ENCODE measurements at places on chromosomes 13 and 19.

- DNase-seq, result no peak
Observed at GRCh38 chr13:80215368-80215767, 125.6 kb downstream of the SPRY2 start.

DNA sequence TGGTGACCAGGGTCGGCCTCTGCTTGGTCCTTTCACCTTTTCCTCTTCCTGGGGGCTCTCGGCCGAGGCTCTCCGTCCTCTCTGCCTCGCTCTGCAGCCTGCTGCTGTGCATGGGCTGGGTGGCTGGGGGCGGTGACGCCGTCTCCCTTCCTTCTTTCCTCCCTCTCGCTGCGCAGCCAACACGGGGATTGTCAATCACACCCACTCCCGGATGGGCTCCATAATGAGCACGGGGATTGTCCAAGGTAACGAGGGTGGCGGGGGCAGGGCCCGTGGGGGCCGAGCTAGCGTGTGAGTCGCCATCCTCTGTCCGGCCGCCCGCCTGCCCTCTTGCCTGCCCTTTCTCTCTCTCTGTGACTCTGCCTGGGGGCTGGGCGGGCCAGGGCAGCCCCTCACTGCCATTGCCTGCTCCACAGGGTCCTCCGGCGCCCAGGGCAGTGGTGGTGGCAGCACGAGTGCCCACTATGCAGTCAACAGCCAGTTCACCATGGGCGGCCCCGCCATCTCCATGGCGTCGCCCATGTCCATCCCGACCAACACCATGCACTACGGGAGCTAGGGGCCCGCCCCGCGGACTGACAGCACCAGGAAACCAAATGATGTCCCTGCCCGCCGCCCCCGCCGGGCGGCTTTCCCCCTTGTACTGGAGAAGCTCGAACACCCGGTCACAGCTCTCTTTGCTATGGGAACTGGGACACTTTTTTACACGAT lies 7.1 kb downstream of the YIPF2 start:
- no peak for DNase-seq

GRCh38 chr13:36293497-36293896 lies 4.1 kb downstream of the CCDC169 start:
- no peak for DNase-seq

DNA sequence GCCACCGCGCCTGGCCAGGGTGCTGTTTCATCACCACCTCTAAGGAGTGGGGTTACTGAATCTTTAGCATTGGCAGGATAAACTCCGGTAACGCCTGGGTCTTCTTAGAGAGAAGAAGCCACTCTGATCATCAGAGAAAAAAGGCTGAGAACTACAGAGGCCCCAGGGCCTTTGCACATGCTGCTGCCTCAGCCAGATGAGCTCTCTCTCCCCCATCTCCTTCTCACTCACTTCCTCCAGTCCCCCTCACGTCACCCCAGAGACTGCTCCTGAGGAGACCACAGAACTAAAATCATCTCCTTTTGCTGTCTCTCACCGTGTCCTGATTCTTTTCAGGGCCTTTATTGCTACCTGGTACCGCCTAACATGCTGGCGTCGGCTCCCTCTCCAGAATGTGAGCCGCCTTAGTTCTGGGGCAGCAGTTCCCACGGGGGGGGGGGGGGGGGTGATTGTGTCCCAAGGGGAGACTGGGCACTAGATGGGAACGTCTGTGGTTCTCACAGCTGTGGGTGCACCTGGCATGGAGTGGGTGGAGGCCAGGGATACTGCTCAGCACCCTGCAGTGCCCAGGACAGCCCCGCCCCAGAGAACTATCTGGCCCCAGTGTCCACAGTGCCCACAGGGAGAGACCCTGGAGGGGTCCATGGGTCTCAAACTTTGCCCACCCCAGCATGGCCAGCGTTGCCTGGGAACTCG lies 5.1 kb upstream of the DIRAS1 start:
- no peak for DNase-seq

- no peak for DNase-seq
Observed at GRCh38 chr13:52760077-52760476, 20.5 kb upstream of the CNMD start.

DNA sequence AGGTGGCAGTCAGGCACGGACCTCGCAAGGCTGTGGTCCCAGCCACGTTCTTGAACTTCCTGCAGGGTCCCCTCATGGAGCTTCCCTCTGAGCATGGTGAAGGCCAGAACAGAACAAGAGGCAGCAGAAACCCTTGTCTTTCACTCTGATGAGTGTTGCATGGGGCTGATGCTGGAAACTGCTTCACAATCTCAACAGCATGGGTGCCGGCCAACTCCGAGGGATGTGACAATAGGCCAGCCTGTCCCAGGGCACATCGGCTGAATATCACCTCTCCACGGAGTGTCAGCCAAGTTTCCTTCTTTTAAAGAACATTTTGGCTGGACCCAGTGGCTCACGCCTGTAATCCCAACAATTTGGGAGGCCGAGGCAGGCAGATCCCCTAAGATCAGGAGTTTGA lies 173.9 kb downstream of the FOXO1 start:
- DNase-seq, result peak; percentile 15

- DNase-seq, result no peak
Observed at GRCh38 chr13:102376318-102376717, 25.5 kb downstream of the FGF14 start.

DNA sequence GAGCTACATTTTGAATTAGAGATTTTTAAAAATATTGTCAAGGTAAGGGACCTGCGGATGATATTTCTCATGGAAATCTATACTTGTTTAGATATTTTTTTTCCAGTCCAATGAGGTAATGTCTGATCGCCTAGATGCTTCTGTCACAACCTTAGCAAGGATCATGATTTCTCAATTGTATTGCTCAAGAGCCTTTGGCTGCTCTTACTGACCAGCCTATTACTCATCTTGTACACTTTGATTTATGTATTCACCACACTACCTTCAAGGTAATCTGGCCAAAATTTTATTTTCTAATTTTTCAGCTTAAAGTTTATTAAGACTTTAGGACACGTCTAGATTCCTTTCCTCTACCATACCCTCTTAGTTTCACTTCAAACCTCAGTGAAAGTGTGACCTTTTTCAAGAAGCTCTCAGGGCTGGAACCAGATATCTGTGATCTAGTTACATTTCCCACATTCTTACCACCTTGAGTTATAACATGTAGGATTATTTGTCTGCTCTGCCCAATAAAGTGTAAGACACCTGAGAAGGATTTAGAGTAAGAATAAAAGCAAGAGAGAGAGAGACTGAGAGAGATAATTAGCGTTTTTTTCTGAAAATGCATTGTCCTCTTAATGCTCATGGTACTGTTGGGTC lies 197.1 kb downstream of the ITGBL1 start:
- no peak for DNase-seq

- DNase-seq, result no peak
Observed at GRCh38 chr13:36919171-36919832, 736 bp downstream of the SMAD9 start.

DNA sequence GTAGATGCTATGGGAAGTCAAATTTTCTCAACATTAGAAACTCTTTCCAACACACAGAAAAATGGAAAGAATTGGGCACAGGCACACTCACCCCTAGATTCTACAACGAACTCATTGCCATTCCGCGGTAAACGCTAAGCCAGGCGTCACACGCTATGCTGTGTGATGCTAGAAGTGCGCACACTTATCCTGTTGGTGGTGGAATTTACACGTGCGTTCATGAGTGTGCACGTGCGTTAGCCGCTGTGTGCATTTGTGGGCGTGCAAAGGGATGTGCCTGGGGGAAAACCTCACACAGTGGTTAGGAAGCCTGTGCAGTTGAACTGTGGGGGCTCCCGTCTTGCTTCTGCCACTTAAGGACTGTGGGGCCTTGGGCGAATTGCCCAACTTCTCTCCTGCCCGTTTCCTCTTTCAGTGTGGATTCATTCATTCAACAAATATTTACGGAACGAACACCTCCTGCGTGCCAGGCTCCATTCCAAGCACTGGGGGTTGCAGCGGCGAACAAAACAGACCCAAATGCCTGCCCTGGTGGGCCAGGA lies 7.7 kb downstream of the NFILZ start:
- no peak for DNase-seq

GRCh38 chr13:63110466-63110865 lies 1694.8 kb upstream of the PCDH20 start:
- no peak for DNase-seq

DNA sequence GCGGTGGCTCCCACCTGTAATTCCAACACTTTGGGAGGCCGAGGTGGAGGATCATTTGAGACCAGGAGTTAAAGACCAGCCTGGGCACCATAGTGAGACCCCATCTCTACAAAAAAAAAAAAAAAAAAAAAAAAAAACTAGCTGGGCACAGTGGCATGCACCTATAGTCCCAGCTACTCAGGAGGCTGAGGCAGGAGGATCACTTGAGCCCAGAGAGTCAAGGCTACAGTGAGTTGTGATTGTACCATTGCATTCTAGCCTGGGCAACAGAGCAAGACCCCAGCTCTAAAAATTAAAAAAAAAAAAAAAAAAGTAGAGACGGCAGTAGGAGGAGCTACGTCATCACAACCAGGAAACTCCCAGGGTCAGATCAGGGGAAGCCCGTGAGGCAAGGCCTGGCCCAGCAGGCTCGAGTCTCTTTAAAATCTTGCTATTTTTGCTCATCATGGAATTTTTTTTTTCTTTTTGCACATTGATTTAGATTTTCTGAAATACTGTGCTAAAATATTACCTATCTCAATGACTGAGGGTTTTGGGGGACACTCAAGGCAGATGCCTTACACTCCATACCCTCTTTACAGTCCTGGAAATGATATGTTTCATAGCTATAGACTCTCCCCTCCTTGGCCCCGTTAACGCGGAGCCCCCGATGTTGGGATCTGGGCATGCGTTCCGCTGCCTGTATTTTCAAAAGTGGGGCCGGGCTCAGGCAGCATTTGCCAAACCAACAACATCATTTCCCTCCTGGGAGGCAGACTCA lies 44.4 kb upstream of the USE1 start:
- no peak for DNase-seq

DNA sequence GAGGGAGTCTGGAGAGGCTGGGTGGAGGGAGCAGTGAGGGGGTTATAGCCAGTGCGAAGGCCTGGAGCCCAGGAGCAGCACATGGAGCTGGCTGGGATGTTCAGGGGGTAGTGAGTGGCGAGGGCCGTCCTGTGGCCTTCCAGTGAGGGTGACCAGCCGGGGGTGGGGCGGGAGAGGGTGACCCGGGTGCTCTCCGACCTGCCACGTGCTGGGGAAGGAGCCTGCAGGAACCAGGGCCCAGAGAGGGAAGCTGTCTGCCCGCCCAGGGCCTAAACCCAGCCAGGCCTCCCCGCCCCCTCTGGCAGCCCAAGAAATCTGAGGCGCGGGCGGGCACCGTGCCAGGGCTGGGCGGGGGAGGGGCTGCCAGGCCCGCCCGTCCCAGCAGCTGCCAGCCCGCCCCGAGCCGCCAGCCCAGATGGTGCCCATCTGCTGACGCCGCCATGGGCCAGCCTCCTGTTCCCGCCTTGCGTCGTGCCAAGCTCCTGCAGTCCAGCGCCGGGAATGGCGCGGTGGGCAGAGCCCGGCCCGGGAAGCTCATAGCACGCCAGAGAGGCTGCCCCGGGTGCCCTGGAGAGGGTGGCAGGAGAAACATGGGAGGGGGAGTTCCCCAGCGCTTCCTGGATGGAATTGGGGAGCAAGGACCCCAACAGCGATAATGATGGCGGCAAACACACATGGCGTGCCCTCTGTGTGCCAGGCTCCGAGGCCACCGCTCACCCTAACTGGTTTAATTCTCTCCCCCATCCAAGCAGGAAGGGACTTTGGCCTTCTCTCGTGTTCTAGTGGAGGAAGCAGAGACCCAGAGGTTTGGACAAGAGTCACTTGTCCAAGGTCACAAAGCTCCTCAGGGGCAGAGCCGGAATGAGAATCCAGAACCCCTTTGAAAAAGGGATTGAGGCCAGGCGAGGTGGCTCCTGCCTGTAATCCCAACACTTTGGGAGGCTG lies 21.5 kb downstream of the NFIC start:
- DNase-seq, result peak; percentile 60

- no peak for DNase-seq
Observed at GRCh38 chr13:67184247-67184646, 45.9 kb downstream of the PCDH9 start.

DNA sequence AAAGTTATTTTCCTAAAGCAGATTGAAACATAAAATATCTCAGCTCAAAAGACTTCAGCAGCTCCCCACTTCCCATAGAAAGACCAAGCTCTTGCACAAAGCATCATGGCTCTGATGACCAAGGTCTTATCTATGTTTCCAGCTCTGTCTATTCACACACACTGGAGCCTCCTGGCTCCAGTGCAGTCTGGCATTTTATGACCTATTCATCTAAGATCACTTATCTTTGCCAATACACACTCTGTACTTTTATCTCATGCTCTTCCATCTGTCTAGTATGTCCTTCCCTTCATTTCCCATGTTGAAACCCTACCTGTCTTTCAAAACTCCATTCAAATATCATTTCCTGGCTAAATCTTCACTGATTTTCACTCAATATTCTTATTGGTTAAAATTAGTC lies 74.4 kb downstream of the FGF9 start:
- no peak for DNase-seq

DNA sequence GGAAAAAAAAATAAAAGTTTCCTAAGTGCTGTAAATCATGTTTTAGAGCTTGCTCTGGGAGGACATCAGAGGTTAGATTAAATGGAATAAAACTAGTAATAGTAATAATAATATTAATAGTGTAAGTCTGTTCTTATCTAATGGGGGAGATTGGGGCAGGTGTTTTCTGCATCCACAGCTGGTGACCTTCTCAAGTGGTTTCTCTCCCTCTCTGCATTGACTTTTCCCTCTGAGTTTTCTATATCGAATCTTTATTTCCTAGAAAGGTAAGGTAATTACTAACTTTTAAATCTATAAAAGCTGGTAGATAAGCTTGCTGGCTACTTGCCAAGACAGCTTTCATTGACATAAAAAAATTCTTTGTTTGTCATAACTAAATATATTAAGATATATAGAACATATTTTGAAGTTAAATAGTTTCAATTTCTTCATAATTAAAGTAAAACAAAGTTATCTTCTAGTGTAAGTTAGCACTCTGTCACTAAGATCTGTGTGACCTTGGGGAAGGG lies 49.6 kb upstream of the DIAPH3 start:
- no peak for DNase-seq
